ENCODE measurements at places on chromosomes 11 and 22.

DNA sequence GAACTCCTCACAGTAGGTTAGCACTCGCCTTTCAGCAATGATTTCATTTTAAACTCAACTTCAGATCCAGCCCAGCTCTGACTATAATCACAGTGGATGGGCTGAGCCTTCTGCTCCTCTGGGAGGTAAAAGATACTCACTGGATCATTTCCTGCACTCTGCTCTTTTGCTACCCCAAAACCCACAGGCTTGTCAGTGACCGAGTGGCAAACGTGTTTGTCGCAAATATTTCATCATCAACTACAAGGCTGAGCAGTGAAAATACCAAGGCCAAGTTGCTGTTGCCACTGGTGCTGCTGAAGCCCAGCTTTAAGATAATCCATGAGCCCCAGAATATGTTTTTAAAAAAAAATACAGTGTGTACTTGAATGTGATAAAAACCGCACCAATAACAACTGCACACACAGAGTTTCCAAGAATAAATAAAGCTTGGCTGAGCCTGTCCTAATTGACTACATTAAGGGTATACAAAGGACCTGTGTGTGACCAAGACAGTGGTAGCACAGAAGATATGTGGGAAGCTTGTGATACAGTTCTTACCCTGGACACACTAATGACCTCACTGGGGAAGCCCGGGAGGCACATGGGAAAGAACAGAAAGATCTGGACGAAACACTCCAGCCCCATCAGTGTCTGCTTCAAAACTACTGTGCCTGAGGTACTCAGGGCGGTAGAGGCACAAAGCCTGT lies 41.3 kb downstream of the ABTB2 start:
- no peak for DNase-seq

DNA sequence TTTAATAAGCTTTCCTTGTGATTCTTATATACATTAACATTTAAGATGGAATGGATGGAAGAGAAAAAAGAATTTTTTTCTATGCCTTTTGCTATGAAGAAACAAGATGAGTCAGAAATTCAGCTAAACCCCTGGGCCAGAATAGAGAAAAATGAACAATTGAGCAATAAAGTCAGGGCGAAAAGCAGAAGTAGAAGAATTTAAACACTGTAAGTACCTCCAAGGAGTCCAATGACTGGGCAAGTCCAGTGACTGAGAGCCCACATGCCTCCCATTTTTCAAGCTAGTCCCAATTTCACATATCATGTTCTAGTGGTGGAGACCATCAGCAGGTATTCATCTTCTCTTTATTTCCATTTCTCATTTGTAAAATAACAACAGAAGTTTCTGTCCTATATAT lies 18.6 kb upstream of the APLP2 start:
- DNase-seq: no peak

DNA sequence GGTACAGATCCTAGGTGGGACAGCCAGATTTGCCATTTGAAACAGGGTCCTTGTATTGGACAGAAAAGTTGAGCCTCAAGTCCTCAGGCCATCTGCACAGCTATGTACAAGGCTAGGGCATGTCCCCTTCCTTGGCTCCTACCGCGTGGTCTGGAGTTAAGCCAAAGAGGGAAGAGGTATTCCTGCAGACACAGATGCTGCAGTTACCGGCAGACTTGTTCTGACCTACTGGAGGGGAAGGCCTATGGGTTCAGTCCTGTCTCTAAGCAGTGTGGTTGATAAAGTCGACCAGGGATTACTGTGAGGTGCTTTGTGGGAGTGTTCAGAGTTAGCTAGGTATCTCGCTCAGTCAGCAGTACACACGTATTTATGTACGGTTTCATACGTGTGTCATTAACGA lies 180.6 kb downstream of the ADAMTS15 start:
- no peak for DNase-seq

- no peak for DNase-seq
Measured at GRCh38 chr22:17648569-17648968, 10.0 kb downstream of the BCL2L13 start.

GRCh38 chr11:19552656-19553260 lies 159.9 kb upstream of the NAV2 start:
- no peak for DNase-seq
